Suppressor macrophage treated with lipopolysaccharide for 4 hours (primary cell): ENCODE measurements at places on chromosomes 5 and 9.
A peak's percentile ranks its signal among the peaks of the same experiment; 100 is the strongest.

DNA sequence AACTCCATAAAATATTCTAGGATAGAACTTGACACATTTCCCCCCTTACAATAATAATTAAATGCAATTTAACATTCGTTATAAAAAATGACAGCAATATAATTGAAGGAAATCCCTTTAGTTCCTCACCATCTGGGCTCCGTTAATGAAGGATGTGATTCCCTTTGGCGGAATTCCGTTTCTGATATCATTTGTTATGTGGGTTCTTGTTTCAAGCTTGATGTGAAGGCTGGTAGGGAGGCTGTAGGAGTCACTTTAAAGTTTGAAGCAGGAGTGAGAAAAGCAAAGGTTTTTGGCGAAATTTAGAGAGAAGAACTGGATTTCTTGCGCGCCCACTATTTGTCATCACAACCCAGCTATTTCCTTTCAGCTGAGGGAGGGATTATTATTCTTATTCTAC lies 4.0 kb downstream of the RGS7BP start:
- no peak for DNase-seq

- DNase-seq = no peak
Observed at GRCh38 chr9:99833735-99834134, 12.1 kb downstream of the NR4A3 start.

- DNase-seq = no peak
Observed at GRCh38 chr9:20658677-20659473, 25.2 kb upstream of the FOCAD start.

GRCh38 chr9:93290495-93291434 lies 106.8 kb downstream of the WNK2 start:
- no peak for DNase-seq

DNA sequence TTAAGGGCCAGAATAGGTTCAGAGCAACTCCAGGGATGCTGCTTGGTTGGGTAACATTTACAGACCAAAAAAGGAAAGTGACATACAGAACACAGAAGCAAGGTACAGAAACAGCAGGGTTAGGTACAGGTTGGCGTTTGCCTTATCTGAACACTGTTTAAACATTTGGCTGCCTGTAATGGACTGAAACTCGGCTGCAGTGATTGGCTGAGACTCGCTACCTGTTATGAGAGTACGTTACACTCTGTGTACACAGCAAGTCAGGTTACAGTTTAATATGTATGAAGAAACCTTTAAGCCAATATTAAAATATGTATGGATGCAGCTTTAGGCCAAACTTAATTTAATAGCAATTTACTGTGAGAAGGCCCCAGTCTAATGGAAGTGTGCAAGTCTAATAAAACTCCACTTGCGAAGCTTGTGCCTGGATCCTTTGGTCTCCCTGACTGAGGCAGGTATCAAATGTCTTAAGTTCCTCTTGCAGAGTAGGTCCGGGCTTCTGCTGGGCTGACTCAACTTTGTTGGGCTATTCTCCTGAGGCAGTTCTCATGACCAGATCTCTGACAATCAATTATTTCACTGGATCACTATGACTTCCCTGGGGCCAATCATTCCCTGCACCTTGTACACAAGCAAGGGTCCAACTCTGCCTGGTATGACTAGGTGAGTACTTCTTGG lies 204.9 kb downstream of the ZNF462 start:
- no peak for DNase-seq

DNA sequence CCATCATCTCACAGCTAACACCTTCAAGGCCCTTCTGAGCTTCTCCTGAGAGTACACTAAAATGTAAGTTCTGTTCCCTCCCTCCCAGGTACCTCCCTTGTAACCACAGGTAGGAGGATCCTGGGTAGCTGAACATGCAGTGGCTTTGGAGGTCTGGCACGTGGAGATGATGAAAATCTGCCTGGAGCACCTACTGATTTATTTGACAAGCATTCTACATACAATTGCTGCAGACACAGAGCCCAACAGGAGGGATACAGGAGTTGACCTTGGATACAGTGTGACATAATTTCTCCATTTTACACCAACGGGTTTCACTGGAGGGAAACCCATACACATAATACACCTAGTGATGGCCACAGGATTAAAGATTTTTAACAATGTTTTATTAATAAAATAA lies 478.7 kb downstream of the SEMA5A start:
- no peak for DNase-seq

DNA sequence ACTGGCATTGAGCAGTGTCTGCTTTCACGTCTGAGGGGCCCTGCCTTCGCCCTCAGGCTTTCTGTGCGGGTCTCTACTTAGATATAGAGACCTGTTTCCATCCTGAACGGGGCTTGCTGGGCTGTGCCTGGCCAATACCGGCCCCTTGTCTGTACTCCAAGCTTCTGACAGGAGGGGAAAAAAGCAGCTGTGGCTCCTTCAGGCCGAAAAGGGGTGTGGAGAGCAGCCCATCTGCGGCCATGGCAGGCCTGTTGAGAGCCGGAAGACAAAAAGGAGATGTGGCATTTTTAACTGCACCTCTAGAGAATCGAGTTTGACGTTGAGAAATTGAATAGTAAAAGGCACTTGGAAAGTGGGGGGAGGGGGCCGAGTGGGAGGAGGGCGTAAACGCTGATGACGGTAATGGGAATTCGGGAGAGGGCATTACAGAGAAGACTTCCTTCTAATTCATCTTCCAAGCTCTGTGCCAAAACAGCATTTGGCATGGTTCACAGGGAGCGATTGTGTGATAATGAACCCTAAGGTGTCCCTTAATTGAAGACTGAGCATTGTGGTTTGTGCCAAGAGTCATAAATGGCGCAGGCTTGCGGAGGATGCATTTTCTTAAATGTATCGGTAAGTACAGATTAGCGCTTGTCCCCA lies 25.1 kb upstream of the PRDM12 start:
- no peak for DNase-seq

DNA sequence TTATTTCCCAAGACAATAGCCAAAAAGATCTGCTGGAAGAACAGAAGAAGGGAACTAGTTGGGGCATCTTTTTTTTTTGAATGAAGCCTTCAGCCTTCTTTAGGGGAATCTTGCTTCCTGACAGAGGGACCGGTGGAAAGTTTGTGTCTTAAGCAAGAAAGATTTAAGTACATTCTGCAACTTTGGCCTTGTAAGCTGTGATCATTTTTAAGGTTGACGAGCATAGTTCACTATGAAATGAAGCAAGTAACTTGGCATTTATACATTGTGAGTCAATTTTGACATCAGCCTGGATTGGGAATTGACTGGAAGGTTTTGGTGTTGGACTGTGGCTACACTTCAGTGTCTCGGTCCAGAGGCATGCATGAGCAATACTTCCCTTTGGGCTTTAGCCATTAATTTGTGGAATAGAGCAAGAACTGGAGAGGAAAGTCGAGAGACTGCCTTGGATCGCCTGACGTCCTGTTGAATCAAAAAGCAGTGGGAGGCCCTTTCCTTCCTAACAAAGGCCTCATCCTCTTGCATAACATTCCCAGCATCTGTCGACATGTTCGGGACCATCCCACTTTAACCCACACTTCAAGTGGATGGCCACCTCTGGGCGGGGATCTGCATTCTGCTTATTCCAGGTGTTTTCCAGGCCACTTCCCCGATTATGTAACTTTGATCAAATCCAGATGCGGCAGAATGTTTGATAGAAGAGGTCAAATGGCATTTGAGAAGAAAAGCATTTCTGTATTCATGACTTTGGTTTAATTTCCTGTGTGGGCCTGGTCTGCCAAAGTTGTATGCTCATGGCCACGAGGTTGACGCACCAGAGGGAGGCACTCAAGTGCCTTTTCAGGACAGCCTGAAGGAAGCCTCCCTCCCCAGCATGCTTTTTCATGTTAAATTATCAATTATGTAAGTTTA lies 12.5 kb downstream of the ABL1 start:
- DNase-seq = peak; percentile 69

DNA sequence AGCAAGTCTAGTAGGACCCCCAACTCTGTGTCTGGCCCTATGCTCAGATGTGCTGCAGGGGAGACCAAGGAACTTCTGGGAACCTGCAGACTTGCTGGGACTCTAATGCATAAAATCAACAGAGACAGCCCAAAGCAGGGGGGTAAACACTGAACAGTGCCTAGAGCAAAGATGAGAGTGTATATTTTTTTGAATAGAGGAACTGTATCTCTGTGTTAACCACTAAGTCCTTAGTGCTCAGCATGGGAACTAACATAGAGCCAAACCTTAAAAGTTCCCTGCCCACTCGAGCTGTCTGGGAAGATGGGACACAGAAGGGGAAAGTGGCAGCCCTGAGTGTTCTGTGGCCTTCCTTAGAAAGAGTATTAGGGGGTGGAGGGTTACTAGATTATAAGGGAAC lies 51.9 kb downstream of the C5orf15 start:
- DNase-seq = no peak

DNA sequence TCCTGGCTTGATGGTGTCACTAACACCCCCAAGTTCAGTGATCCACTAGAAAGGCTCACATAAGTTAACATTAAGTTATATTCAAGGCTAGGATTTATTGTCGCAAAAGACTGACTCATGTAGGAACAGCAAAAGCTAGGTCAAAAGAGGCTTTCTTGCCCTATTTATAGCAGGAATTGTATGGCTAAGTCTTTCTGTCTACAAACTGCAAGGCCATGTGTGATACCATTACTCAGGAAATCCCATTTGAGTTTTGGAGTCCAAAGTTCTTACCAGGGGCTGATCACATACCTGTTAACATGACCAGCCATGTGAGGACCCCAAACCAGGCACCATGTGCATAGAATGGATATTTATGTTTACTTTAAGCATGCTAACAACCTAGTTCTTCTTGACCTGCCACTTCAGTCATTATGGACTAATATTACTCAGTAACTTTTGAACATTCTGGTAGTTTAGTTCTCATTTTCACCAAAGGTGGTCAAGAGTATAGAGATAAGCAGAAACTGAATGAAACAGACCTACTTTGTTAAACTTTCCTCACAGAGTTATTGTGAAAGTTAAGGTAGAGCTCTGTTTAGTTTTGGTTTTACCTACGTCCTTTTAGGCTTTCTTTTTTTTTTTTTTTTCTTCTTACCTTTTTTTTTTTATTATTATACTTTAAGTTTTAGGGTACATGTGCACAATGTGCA lies 281.1 kb downstream of the FER start:
- no peak for DNase-seq

DNA sequence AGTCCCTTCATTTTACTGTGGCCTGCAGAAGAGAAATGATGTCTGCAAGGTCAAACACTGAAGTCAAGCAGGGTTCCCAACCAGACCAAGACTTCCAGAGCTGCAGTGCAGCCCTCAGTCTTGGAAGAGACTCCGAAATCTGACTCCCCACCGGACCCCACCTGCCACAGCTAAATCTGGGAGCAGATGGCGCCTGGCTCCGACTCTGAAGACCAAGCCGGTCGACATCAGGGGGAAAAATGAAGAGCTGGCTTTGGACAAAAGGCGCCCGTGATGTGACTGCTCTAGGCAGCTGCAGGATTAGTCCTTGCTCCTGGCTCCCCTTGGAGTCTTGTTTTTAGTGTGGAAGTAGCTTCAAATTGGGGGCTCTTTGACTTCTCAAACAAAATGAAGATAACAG lies 72.4 kb upstream of the ZNF622 start:
- DNase-seq = no peak

DNA sequence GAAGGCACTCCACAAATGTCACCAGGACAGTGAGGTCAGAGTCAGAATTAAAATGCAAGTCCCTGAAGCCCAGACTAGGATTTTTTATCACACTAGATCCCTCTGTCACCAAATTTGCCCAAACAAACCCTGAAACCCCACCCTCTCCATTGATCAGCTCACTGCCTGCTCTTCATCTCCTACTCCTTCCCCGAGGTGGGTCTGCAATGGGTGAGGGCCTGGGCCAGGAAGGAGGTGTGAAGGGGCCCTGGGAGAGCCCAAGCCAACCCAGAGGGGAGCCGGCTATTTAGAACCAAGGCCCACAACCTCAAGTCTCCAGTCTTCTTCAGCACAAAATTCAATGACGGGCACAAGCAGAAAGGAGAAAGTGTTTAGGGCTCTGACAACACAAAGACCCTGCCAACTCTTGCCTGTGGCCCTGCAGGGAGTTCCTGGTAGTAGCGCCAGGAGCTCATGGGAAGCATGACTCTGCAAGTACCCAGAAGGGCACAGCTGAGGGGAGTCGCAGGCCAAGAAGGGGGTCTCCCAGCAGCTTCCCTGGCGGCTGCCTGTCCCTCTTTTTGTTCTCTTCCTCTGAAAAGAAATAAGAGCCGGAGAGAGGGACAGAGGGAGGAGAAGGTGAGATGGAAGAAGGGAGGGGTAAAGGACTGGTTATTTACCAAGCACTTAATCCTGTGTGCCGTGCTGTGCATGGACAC lies 5.5 kb downstream of the FOXI1 start:
- no peak for DNase-seq

GRCh38 chr9:530681-531080 lies 310.8 kb upstream of the DMRT1 start:
- no peak for DNase-seq

DNA sequence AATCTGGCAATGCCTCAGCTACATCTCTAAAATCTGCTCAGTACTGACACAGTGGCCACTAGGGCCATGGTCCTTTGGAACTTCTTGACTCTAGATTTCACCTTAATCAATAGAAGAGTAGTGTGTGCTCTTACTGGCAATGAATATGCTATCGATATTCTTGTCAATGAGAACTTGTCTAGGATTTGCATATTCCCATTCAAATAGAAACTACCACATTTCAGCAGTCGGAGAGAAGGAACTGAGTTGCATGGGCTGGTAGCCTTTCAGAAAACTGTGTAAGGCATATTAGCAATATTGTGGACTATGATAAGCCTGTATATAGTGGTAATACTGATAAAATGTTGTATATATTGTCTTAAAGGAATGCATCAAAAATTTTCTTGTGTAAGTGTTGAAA lies 45.3 kb upstream of the NAA35 start:
- DNase-seq = no peak

DNA sequence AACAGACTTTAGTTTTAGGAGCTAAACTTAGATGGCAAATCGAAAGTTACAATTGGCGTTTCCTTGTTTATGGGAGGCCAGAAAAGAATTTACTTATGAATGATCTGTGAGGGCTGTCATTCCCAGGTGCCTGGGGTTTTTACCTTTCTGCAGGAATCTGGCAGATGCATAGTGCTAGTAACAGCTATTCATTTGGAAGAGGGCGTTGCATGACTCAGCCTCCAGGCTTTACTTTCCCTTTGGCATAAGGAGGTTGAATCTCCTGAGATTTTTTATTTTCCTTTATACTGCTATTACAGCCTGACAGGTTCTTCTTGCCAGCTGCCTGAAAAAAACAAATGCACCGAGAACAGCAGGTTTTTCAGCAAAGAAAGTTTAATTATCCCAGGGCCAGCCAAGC lies 30.0 kb downstream of the CARD6 start:
- DNase-seq = no peak

GRCh38 chr9:106682420-106682819 lies 180.5 kb upstream of the ZNF462 start:
- DNase-seq = no peak

DNA sequence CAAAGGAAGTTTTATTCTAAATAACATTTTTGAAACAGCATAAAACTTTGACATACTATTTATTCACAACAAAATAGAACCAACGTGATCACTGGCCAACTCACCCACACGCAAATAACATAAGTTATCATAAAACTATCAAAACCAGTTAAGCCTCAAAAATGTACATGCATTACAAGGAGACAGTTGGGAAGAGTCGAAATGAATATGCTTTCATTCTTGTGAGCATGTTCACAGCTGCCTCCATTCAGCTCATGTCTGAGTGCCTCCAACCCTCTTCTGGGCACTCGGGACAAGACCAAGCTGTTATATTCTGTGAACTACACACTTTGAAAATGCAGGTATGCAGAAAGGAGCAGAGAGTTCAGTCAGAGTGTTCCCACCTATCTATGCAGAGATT lies 284.9 kb downstream of the BNC2 start:
- DNase-seq = no peak
